Putamen (tissue), 1 donor: ENCODE measurements at places on chromosomes 7 and 10.

- no peak for DNase-seq
Observed at GRCh38 chr7:108030516-108030915, 27.6 kb upstream of the LAMB1 start.

GRCh38 chr10:103244666-103245271, 918 bp upstream of the RPEL1 start:
- DNase-seq: peak; percentile 83

DNA sequence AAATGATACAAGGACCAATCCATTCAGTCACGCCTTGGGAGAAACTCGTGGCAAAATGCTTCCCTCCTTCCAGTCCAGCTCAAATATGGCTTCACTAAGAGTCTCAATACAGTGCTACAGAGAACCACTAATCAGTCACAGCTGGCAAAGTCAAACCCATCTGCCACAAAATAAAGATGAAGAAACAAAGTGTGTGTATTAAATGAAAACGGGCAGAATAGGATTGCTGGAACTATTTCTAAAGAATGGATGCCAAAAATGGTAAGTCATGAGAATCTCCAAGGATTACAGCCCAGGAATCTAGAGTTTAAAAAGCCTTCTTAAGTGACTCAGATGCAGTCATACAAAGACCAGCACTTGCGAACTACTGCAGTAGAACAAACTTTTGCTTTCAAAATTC, 61.9 kb downstream of the CACUL1 start:
- DNase-seq: no peak

GRCh38 chr10:8070440-8070839, 16.0 kb downstream of the GATA3 start:
- DNase-seq: no peak

- DNase-seq: no peak
Observed at GRCh38 chr10:9634466-9634865, 1383.2 kb upstream of the CELF2 start.

DNA sequence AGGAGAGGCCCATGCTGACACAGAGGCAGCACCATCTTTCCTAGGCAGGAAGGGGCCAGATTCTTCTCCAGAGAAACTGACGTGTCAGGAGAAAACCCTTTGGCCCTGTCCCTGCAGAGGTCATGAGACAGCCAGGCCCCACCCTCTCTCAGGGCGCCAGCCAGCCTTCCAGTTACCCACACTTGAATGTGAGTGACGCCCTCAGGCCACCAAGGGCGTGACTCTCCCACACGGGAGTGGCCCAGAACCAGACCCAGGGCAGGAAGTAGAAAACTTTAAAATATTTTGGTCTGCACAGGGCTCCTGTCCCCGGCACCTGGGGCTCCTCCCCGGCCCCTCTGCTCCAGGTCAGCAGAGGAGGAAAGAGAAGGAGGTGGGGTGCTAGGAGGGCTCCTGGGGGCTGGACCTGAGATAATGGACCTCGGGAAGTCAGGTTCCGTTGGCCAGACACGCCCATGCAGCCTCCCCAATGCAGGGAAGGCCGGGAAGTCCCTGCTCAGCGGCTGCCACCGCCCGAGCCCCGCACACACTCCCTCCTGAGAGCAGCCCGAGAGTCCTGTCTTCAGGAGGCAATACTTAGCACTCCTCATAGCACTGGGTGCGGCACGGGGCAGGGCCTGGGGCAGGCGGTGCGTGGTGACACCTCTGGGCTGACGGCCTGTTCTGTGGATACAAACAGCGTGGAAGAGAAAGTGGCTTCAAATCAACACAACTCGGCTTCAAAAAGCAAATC, 67.0 kb upstream of the CFAP46 start:
- no peak for DNase-seq

DNA sequence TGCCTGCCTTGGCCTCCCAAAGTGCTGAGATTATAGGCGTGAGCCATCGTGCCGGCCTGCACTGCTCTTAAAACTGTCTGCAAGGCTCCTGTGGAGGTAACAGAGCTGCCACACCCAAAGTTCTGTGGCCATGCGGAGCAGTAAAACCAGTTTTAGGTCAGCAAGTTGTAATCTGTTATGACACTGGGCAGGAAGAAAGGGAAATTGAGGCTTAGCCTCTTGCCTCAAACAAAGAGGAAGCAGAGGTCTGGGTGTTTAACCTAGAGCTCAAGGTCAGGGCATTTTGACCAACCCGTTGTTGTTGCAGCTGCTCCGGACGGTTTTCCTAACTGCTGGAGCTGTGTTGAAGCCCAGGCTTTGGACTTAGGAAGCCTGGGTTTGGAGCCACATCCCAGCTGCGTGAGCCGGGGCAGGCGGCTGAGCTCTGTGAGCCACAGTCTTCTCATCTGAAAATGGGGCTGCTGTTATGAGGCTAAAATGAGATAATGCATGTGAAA, 7.4 kb upstream of the RRP12 start:
- DNase-seq: no peak

GRCh38 chr10:51014680-51015389, 59.5 kb upstream of the PRKG1 start:
- DNase-seq: no peak

GRCh38 chr10:94264085-94264484, 98.7 kb downstream of the NOC3L start:
- DNase-seq: no peak

DNA sequence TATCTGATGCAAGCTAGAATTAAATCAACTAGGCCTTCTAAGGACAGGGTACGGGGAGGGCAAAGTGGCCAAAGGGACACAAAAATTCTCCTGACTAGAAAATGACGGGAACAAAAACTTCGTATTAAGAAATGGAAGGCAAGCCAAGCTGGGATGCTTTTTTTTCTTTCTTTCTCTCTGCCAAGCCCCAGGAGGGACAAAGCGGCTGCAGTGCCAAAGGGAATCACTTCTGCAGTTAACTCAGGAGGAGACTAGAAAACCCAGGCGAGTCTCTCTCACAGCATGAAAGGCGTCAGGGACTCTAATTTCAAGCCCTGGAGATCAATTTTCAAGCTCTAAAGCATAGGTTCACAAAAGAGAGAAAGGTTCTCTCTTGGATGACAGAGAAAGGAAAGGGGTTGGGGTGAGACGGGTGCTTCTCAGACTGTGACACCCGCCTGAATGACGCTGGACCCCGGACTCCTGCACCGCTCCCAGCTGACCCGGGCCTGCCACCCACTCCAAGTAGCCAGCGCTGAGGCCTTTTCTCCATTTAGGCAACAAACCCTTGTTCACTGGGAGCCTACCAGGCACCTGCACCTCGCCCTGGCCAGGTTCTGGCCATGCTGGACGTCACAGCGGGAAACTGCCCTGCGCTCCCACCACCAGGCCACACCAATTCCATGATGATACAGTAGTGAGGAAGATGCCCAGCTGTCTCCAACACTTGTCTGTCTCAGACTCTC, 56.5 kb downstream of the KIAA1549 start:
- DNase-seq: no peak

DNA sequence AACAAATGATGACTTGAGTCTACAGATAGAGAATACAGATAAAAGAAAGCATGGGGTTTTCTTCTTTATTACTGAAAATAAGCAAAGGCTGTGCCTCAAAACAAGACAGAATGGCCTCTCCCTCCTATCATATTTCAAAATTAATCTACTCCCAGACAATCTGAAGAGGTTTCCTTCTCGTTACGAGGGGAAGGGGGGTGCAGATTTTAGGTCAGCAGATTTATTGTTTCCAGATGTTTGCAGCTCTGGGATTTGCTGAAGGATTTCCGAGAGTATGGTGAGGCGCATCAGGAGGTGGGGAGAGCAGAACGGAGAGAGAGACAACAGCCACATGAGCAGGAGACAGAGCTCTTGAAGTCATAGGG, 89.8 kb downstream of the KIAA1549 start:
- DNase-seq: no peak

- DNase-seq: no peak
Observed at GRCh38 chr7:11082552-11083213, 109.0 kb downstream of the PHF14 start.

DNA sequence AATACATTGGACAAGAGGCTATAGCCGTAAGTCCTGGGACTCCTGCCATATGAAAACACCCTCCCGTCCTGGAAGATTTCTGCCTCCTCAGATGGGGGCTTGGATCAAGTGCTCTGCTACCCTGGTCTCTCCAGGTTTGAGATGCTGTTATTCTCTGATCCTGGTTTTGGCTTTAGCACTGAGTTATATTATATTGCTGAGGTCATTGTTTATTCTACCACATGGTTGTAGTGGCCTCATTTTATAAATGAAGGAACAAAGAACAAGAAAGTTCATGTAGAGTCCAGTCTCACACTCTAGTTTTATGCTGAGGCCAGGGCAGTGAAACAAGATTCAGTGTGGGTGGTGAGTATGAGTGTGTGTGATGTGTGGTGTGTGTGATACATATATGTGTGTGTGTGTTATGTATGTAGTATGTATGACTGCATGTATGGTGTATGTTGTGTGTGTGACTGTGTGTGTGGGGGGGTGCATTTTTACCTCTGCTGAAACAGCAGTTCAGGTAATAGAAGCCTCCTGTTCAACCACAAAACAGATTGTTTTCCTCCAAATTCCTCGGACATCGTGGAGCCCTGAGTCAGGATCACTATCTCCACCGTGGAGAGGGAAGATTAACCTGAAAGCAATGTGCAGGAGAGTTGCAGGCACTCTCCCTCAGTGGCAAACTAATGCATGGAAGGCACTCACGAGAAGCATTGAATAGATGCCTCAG, 80.7 kb downstream of the C7orf25 start:
- DNase-seq: no peak

DNA sequence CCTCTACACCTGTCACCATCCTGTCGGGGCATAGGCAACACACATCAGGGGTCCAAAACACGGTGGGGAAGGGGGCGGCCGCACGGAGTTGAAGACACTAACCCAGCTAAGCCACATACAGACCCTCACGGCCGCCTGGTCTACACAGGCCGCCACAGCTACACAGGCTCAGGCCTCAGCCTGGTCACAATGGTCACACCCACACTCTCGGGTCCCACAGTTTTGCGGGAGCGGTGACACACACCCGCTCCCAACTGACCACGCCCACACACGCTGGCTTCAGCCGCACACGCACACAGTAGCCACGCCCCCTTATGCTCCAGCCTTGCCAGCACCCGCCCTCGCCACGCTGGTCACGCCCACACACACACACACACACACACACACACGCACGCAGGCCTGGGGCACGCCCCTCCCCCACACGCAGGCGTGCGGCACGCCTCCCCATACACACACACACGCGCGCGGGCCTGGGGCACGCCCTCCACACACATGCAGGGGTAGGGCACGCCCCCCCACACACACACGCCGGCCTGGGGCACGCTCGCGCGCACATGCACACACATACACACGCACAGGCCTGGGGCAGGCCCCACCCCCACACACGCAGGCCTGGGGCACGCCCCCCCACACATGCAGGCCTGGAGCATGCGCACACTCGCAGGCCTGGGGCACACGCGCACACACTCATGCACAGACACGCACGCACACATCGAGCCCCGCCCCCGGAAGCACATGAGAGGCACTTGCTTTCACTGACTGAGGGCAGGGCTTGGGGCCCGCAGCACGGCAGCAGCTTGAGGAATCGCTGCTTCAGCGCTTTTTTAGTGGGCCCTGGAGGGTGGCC, 12.3 kb upstream of the OGA start:
- peak; percentile 56 for DNase-seq

DNA sequence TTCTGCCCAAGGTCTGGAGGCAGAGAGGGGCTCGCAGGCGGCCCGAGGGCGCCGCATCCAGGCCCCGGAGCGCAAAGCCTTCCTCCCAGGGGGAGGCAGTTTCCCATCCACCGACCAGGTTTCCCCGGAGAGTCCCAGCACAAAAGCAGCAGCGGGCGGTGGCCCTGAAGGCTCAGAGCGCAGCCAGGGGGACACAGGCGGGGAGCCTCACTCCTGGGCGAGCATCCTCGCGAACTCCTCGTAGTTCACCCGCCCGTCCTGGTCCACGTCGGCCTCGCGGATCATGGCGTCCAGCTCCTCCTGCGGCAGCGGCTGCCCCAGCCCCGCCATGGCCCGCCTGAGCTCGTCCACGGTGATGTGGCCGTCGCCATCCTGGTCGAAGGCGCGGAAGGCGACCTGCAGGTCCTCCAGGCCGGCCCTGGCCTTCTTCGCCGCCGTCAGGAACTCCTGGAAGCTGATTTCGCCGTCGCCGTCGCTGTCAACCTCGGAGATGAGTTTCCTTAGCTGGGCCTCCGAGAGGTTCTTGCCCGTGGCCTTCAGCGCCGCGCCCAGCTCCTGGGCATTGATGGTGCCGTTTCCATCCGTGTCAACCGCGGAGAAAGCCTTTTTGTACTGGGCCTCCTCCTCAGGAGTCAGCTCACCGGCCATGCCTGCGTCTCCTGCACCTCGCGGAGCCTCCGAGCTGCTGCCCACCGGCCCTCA, 428 bp downstream of the CALML5 start:
- no peak for DNase-seq

- no peak for DNase-seq
Observed at GRCh38 chr7:99392046-99392445, 16.4 kb downstream of the PDAP1 start.

DNA sequence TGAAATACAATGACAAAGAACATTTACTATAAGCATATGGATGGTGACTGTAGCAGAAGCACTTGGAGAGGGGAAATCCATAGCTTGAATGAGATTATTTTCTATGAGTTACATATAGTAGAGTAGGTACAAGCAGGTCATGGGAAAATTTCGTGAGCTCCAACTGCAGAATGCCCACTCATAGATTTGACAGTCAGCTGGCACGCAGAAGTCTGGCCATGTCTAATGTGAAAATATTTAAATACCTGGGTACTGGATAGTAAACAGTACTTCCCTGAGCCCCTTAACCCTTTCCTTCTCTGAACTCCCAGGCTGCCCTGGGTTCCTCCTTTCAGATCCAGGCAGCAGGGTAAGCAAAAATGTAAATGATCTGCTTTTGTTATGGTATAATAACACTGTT, 209.7 kb downstream of the OTUD1 start:
- DNase-seq: no peak

GRCh38 chr7:129017264-129017663, 37.6 kb downstream of the TNPO3 start:
- DNase-seq: no peak

- no peak for DNase-seq
Observed at GRCh38 chr7:13872709-13873108, 116.8 kb downstream of the ETV1 start.

GRCh38 chr7:148863324-148863723, 20.8 kb downstream of the EZH2 start:
- no peak for DNase-seq

DNA sequence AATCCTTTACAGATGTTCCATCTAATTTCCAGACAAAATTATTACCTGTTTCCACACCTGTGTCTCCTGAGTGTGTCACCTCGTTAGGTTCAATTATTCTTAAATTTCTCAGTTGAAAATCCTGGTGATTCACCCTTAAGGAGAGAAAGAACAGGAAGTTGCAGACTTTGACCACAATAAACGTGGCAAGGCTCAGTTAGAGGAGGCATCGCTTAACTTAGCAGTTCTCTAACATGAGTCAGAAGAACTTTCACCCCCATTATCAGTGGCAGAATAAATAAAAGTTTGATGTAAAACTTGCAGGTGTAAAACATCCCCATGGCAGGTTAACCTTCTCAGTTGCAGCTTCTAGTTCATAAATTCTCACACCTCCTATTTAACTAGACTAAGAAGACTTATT, 8.3 kb downstream of the XPNPEP1 start:
- no peak for DNase-seq

DNA sequence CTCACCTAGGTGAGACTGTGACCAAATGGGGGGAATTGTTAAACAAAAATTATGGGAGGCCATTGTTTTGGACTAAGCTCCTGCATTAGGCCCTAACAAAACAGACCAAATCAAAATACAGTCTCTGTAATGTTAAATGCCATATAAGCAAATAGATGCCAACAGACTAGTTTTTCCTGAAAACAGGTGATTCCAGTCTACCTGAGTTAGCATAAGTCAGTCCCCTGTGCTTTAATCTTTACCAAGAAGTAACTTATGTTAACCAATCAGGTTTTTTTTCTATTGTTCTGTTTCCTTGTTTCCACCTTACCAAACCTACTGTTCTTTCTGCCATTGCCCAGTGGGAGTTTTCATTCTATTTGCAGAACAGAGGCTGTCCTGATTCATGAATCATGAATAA, 48.0 kb downstream of the PDZD8 start:
- DNase-seq: no peak
